ENCODE measurements at places on chromosomes 7 and 10.

DNA sequence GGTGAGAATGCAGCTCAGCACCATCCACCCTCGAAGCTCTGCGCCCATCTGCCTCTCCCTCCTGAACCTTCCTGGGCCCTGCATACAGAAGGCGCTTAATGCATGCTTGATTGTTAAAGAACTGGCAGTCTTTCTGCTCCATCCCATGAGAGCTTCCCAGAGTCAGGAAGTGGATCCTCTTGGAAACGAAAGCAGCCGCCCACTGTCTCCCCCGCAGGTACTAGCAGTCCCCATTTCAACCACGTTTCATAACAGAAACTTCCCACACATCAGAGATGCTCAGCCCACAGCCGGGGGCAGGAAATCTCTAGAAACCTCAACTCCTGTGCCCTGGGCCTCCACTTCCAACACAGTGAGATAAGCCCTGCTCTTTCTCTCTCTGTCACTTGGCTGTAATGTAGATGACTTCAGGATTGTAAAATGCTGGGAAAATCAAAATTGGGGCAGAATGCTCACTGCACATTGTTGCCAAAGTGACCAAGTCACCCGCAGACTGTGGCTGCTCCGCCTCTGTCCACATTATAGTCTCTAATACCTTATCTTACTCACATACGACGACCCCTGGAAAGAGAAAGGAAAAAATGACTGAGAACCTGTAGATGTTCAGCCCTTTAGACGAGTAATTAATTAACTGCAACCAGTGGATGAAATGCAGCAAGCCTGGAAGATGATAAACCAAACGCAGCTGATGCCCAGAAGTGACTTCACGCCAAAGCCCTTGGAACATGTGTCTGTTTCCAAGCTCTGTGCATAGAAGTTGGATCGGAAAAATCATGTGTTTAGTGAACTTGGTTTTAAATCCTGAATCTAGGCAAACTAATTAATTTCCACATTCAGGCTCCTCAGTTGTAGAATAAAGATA, 28.5 kb downstream of the GSDME start:
- no peak for DNase-seq

DNA sequence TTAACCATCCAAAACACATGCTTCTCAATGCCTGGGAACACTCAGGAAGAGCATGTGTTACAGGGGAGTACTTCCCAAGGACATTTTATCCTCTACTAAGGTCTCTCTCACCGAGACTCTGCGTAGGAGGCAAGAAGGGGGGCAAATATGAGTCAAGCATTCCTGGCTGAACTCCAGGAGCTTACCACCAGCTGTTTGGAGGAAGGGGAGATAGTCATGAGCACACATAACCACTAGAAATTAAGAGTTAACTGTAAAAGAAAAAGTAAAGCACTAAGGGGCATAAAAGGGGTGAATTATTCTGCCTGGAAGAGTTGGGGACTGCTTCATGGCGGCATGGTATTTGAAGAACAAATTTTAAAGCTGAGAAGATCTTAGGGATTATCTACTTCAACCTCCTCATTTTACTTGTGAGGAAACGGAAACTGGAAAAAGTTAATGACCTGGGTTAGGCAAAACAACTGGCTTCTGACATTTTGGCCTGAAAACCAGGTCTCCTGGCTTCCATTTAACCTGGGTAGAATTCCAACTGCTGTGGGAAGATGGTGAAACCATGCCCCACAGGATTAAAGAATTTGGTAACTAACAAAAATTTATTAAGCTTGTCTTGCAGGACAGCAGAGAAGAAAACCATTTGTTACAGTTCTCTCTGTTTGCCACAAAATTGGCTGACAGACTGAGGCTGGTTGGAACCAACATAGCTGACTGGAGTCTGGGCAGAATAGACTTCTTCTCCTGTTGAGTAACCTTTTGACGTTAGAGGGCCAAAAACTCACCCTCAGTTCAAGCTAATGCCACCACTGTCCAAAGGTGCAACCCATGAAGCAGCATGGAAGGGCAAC, 85.5 kb downstream of the SLC25A13 start:
- no peak for DNase-seq

DNA sequence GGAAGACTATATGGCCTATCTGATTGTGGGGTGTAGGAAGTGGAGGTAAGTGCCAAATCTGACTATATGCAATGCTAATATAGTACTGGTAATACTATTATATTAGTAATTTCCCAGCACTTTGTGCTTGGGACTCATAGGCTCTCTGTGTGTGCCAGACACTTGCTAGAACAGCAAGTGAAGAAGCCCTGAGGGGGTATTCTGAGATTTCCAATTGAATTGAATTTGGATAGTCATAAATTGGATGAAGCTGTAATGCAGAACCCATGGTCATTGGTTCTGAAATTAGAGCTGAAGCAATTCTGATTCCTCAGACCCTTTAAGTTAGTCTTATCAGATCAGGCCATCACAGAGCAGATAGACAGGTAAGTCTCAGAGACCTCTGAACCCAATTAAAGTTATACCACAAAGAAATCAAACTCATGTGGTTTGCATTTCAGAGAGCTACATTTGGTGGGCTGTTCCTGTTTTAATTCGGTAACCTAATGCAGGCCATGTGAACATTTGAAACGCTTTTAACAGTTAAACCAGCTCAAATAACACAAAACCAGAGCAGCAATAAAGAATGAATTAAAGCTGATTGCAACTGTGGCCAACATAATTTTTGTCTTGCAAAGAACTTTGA, 179.5 kb downstream of the CREB5 start:
- no peak for DNase-seq

DNA sequence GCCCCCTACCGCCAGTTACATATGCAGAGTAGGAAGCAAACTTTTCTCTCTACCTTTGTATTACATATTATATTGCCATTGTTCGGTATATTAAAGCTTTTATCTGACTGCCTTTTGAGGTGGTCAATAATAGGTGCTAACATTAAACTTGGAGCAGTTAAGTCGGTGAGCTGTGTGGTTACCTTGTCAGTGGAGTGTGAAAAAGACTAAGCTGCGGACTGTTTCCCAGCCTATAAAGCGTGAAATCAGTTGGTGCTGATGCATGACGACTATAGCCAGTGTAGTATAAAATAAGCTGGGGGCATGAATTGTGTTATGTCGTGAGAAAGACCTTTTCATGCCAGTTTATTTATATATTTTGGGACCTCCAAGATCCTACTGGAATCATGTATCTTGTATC, 33.7 kb downstream of the R3HCC1L start:
- DNase-seq: no peak

DNA sequence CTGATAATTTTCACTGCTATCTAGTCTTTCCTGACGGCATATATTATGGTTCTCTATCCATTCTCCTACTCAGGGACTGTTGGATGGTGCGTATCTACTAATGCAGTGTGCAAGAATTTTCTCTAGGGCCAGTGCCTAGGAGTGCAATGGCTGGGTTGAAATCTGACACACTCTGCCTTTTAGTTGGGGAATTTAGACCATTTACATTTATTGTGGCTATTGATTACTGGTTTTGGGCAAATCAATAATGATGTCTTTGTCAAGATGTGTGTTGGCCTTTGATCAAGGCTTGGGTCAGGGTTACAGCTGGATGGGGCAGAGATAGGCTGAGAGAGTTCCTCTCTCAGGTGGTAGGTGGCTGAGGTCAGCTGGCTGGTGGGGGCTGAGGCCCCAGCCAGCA, 21.8 kb downstream of the NPTX2 start:
- no peak for DNase-seq

GRCh38 chr7:28629216-28629842, 217.0 kb downstream of the CREB5 start:
- no peak for DNase-seq

DNA sequence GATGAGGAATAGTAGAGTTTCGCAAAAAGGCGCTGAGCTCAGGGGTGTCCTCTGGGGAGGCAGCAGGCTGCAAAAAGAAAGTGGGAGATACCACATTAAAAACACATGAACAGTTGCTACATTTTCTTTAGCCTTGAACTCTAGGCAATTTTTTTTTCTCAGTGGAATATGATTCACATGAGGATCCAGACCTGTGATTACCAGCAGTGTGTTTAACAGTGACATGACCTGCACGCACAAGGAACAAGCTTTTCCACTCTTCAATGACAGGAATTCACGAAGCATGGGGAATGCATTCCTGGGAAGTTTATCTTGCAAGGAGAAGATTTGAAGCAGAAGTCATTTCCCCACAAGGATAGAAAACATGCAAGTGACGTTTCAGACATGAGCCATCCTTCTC, 161.6 kb downstream of the ITGA8 start:
- DNase-seq: no peak
